Activated CD4-positive, alpha-beta T cell treated with anti-CD3 and anti-CD28 coated beads, Interleukin-2, Interleukin-6, amounts not matched to agents 100 ng/mL and 50 ng/mL, durations not matched to agents 16 hours and 8 hours (primary cell): ENCODE measurements at places on chromosomes 11 and 22.
A peak's percentile ranks its signal among the peaks of the same experiment; 100 is the strongest.

DNA sequence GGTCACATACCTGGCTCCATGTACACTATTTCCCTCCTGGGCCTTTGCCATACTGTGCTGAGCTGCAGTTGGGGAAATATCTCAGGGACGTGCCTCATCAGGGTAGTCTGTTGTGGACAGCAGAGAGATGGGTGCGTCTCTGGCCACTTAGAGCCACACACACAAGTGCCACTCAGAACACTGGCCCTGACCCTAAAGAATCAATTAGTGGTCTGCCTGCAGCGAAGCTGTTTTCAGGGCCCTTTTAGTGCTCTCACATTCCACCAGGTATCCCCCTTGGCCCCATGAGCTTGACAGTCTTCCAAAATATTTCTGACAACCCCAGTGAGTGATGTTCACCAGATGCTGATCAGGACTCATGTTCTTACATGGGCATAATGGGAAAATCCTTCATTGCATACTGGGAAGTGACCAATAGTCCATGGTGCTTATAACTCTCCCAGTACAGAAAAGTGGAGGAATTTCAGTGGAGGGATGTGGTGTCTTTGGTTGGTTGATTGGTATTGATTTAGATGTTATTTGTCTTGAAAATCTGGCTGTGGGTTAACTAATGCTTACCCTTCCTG, 66.1 kb downstream of the ME3 start:
- DNase-seq: no peak

DNA sequence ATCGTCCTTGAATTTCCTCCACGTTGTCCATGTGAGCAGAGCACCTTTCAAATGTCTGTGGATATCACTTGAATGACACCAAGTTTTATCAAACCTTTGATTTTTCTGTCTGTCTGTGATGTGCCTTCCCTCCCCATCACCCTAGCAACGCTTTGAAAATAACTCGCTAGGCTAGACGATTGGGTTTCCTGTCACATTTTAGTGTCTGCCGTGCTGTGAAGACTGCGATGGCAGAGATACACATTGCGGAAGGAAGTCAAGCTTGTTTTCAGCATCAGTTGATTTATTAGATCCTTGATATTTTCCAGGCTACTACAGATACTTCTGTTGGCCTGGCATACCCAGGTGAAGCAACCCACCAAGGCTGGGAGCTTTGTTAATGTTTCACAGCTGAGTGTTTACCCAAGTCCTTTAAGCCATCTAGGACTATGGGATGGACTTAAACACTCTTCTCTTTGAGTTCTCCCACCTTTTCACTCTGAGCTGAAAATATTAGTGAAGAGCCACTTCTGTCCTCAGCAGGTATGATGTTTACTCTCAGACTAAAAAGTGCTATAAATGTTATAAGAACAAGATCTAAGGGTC, 93.6 kb upstream of the CD44 start:
- peak; percentile 77 for DNase-seq

GRCh38 chr11:5129457-5129877, 8.7 kb downstream of the OR52A5 start:
- no peak for DNase-seq

DNA sequence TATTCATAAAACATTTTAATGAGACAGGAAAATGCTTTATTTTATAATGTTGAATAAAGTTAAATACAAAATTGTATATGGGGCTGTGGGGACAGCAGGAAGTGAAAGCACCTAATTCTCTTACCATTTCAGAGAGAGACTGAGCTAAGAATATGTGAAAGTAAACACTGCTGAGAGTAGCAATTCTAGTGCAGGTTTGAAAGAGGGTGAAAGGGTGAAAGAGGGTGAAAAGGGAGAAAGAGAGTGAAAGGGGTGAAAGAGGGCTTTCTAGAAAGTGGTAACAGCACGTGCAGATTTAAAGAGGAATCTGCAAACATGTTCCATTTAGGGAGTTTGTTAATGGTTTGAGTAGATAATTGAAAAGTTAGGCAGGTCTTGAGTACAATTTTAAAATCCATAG, 652.0 kb upstream of the CCDC90B start:
- no peak for DNase-seq

GRCh38 chr11:112024178-112024772, 933 bp upstream of the DLAT start:
- DNase-seq: peak; percentile 42

- no peak for DNase-seq
These were observed 11.0 kb downstream of the SLC29A2 start for GRCh38 chr11:66360406-66361073.

DNA sequence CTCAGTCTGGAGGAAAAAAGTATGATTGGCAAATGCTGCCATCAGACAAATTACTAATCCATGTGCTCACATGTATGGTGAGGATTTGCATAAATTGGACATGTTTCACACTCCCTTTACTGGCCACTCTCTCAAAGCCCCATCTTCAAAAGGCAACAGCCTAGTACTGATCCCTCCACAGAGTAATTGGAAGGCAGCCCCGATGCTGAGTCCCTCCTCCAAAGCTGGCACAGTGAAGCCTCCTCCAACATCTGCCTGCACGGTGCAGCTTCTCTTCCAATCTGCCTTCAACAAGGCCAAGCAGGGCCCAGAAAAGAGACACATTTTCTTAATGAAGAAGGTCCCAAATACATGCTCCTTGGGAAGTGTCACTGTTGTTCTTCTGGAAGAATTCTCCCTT, 350.6 kb downstream of the OPCML start:
- DNase-seq: no peak

GRCh38 chr11:123261345-123262106, 66.5 kb upstream of the CLMP start:
- DNase-seq: peak; percentile 78

DNA sequence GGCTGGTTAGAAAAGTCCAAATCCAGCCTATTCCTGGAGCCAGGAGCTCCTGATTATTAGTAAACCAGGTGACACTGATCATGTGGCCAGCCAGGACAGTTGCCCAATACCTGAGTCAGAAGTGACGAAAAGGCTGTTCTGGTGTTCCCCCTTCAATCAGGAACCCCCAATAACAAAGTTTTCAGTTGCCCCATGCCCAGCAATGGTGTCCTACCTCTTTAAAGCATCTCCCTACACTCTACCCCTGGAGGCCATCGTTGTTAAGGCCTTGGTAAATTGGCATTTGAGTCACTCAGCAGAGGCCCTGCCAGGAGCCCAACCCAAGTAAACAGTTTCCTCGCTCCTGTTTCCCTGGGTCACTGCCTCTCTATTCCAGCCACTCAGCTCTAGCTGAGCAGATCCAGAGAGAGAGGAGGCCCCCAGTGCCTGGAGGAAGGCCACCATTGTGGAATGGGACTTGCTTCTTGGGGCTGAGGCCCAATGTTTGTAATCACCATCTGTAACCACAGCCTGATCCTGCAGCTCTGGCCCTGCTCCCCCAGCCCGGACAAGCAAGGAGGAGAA, 25.0 kb downstream of the ARHGAP1 start:
- no peak for DNase-seq

GRCh38 chr11:124891373-124891861, 6.2 kb downstream of the ROBO4 start:
- no peak for DNase-seq

- no peak for DNase-seq
These were observed 1258.0 kb downstream of the BRD1 start for GRCh38 chr22:48569476-48570233.

- DNase-seq: no peak
These were observed 100.0 kb downstream of the ADAMTS15 start for GRCh38 chr11:130548491-130548833.

GRCh38 chr11:49221112-49221511, 12.7 kb upstream of the FOLH1 start:
- no peak for DNase-seq

DNA sequence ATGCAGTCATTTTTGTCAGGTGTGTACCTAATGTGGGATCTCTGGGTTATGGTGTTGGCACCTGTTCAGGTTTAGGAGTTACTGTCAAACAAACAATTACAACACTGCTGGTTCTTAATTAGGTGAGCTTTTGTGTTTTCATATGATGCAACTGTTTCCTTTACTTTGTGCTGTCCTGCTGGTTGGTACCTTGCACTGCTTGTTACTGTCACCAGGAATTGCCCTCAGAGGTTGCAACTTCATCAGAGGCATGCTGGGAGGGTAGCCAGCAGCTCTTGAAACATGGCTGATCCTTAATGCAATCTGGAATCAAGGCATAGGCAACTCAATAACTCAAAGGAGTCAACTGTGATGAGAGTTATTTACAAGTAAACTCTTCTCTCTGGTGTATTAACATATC, 400.3 kb downstream of the MIAT start:
- no peak for DNase-seq

DNA sequence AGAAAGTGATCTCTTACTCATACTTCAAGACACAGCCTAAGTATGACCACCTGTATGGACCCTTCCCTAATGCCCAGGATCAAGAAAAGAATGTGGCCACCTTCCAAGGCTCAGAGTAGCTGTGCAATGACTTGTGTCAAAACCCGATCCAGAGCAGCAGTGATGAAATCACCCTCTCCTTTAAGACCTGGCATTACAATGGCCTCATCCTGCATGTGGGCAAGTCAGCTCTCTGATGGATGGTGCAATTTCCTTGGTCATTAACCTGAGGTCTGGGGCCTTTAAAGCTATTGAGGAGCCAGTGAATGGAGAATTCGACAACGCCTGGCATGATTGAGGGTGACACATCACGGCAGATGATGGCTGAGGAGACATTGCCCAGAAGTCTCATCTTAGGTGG, 9.1 kb upstream of the TUBA8 start:
- no peak for DNase-seq

DNA sequence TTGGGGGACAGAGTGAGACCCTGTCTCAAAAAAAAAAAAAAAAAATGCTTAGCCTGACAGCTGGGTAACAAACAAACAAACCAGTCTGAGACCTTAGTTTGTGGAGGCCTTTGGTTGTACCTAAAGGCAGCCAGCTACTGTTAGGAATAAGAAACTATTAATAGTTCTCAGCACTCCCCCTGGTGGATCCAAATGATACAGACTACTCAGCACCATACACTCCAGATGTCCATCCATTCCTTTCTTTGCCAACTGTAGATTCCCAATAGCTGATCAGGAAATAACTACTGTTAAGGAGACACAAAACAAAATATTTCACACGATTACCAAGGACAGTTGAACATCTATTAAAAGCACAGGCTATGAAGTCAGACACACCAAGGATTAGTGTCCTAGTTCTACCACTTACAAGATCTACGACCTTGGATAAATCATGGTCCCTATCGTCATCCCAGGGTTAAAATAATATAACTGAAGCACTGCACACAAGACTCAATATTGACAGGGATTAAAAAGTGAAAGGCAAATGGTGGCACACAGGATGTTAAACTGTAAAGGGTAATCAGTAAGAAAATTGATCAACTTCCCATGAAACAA, 17.2 kb downstream of the CLDN25 start:
- DNase-seq: peak; percentile 39

DNA sequence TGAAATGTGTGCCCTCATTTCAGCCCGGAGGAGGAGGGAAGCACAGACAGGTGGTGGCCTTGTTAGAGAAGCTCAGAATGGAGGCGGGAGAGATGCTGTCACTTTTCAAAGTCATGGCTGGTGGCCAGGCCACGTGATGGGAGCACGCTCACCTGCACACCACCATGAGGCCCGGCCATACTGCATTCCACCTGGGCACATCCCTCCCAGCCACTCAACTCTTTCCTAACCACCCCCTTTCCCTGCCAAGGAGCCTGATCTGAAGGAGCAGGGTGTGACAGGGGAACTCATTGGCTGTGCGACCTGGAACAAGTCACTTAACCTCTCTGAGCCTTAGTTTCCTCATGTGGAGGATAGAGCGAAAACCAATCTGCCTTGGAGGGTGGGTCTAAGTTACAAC, 364.5 kb downstream of the CTTN start:
- no peak for DNase-seq

DNA sequence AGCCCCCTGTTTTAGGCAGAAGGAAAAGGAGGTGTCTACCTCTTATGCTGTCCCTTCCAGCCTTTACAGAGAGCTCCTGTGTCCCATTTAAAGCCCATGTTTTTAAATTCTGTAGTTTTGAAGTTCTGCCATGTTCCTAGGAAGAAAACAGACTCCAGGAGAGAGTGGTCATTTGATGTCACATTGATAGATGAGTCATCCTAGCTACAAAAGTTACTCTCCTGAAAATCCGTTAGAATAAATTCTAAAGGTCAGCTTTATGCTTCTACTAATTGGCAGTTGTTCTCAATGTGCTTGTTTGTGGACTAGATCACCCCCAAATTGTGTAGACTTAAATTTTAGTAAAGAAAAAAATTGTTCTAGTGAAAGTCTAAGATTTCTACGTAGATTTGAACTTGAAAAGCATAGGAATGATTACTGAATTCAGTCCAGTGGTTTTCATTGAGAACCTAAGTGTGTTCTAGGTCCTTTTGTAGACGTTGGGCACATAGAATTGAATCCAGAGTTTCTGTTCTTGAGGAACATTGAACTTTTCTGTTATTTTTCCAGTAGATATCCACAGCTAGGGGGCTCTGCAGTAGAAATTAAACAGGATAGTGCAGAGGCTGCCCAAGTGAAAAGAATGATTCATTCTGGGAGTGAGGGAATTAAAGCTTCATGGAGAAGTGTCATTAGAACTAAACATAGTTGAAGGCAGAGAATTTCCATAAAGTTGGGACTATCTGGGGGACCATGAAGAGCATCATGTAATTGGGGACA, 140.6 kb upstream of the RASSF10 start:
- DNase-seq: no peak

DNA sequence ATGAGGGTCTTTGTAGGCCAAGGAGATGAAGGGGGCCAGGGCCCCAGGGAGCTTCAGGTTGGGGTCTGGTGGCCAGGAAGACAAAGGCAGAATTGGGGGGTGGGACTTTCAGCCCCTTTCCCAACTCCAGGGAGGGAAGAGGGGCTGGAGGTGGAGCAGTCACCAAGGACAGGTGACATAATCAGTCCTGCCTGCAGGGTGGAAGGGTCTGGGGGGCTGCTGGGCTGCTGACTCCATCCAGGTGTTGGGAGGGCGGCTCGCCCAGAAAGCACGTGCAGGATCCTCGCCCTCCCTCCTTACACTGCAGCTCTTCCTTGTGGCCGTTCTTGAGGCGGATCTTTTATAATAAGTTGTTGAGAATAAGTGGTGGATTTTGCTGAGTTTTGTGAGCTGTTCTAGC, 1491.1 kb downstream of the TBC1D22A start:
- DNase-seq: no peak

DNA sequence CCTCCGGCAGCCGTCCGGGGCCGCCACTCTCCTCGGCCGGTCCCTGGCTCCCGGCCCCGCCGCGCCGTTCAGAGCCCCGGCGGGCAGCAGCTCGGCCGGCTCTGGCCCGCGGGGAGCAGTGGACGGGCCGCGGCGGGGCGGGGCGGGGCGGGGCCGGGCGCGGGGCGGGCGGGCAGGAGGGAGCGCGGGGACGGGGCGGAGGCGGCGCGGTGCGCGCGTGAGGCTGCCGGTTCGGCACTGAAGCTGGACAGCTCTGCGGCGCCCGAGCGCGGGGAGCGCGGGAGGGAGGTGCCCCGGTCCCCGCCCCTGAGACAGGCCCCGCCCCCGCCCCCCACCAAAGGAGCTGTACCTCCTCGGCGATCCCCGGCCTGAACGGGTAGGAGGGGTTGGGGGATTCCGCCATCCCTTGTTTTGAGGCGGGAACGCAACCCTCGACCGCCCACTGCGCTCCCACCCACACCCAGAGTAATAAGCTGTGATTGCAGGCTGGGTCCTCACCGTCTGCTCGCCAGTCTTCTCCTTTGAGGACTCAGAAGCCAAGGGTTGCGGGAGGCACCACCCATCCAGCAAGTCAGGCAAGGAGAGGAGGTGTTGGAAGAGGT, at the start of gene DRD2:
TSS of gene DRD2 (minus strand) at position 239 of the 602 bp plus-strand sequence. CDS start 50,747 bp downstream, outside the sequence.
- DNase-seq: no peak

- no peak for DNase-seq
These were observed 32.5 kb downstream of the WT1 start for GRCh38 chr11:32402836-32403235.
